ENCODE measurements at places on chromosomes 12 and 14.

DNA sequence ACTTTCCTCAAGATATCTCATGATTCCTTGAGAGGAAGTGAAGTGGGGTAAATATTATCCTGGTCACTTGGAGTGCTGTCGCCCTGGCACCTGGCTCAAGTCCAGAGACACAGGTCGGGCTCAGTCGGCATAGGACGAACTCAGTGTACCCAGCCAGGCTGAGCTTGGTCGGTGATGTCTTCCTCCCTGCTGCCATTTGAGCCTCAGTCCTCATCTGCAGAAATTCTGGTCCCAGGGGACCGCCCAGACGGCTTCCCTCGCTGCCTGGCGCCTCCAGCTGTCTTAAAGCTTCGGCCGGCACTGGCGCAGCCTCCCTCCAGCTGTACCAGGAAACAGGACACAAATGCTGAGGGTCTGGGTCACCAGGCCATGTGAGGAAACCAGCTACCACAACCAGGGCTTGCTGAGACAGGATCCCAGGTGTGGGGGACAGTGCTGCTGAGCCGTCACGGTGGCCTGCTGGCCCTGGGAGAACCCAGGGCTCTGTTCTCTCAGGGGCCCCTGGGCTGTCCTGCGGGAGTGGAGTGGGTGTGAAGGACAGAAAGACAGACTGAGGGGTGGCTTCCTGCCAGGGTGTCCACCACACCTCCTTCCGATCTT, 5.0 kb upstream of the KLC1 start:
- no peak for DNase-seq

DNA sequence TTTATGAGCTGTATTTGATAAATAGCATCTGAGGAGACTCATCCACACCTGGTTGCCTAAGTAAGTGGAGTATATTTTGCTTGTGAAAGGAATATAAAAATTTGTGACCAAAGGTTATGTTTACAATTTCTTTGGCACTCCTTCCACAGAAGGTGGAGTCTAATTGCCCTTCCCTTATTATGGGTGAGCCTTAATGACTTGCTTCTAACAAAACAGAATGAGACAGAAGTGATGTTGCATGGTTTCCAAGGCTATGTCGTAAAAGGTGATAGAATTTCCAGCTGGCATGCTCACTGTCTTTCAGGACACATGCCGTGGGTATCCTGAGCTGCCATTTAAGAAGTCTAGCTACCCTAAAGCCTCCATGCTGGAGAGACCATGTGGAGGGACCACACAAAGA, 116.8 kb upstream of the ABCD2 start:
- DNase-seq = no peak

DNA sequence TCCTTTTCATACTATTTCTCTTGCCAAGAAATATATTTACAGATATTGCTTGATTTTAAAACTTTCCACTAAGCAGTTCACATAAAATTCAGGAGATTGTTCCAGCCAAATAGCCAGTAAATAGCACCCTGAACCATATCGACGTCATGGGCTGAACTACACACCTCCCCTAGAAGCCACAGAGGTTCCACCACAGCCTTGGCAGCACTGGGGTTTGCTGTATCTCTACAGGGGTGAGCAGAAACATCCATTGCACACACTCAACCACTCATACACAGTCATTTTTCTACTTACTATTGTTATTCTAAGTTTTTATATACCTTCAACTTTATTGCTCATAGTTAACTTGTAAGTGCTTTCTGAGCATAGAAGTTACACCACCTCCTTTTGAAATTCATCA, 8.1 kb upstream of the EIF2S3B start:
- DNase-seq = peak; percentile 73

- DNase-seq = no peak
Measured at GRCh38 chr14:58598804-58599525, 38.8 kb upstream of the DACT1 start.

- no peak for DNase-seq
Measured at GRCh38 chr14:73253721-73254120, 16.4 kb downstream of the PAPLN start.

DNA sequence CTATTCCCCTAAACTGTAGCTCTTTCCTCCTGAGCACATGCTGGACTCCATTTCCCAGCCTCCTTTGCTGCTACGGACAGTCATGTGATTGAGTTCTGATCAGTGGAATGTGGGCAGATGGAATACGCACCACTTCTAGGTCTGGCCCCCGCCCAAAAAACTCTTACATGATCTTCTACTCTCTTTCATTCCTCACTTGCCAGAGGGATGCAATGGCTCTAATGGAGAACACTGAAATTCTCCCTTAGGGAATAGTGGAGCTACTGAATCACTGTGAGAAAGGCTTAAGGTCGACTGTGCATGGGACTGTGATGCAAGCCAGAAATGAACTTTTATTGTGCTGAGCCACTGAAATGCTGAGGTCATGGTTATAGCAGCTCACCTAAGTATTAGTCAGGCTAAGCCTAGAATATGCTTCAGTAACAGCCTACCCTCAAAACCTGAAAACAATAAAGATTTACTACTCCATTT, 13.0 kb upstream of the TMED2 start:
- no peak for DNase-seq

GRCh38 chr12:15756822-15757221, 32.4 kb downstream of the EPS8 start:
- no peak for DNase-seq

GRCh38 chr12:41220931-41221330, 32.8 kb downstream of the PDZRN4 start:
- no peak for DNase-seq

- DNase-seq = no peak
Measured at GRCh38 chr12:124738636-124739467, 124.8 kb downstream of the SCARB1 start.

DNA sequence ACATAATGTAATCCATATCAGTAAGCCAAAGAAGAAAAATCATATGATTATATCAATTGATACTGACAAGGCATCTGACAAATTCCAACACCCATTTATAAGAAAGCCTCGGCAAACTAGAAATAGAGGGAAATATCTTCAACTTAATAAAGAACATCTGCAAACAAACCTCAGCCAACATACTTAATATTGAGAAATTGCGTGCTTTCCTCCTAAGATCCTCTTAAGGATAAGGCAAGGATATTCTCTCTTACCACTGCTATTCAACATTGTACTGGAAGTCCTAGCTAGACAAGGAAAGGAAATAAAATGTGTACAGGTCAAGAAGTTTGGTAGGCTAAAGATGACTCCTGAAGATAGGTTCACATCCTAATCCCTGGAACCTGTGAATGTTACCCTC, 115.9 kb downstream of the DERA start:
- DNase-seq = no peak

GRCh38 chr12:132559652-132560363, 50.6 kb downstream of the LRCOL1 start:
- no peak for DNase-seq

DNA sequence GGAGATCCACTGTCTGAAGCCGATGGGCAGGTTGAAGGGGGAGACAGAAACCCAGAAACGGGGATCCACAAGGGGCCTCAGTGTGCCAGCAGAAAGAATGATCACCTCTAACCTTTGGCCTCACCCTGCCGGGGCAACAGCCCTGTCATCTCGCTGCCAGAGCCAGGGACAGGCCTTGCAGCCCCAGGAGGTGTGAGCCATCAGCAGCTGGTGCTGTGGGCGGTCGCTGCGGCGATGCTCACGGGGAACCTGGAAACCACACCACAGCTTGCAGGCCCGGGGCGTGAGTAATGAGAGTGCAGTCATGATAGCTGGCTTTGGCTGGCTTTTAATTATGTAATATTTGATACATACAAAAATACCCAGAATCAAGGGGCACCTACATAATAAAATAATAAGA, 4.7 kb upstream of the TTC7B start:
- peak; percentile 64 for DNase-seq

- DNase-seq = no peak
Measured at GRCh38 chr14:71137536-71138447, 230.5 kb downstream of the PCNX1 start.

- DNase-seq = no peak
Measured at GRCh38 chr14:93245764-93246420, 38.8 kb downstream of the UBR7 start.

DNA sequence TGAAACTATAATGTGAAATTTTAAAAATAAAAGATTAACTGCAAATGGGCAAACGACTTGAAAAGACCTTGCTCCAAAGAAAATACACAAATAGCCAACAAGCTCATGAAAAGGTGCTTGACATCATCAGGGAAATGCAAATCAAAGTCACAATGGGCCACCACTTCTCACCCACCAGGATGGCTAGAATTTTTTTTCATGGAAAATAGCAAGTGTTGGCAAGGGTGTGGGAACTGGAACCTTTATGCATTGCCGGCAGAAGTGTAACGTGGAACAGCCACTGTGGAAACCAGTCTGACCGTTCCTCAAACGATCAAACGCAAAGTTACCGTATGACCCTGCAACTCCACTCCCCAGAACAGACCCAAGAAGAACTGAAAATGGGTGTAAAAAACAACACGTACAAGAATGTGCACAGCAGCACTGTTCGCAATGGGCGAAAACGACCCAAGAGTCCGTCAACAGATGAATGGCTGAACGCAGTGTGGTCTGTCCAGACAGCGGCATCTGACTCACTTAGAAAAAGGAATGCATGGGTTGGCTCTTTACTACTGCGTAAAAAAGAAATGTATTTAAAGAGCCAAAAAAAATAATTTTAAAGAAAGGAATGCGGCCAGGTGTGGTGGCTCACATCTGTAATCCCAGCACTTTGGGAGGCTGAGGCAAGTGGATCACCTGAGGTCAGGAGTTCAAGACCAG, 40.2 kb downstream of the SCARB1 start:
- no peak for DNase-seq

- peak; percentile 96 for DNase-seq
Measured at GRCh38 chr14:75249251-75249957, 29.2 kb upstream of the FOS start.

DNA sequence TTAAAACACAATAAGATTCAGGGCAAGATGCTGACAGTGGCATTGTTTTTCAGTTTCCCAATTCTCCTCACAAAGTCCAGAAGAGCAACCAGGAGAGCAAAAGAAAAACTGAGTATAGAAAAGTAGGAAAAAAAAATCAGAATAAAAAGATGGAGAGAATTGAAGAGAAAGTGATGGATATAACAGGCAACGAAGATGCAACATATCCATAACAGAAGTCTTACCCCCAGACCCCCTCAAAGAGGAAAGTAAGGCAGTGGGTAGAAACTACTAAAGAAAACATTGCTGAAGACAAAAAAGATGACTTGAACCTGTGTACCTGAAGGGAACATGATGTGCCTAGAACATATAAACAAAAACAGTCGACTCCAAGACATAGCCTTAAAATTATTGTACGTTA, 10.6 kb downstream of the TCL1A start:
- no peak for DNase-seq

GRCh38 chr12:94244165-94245133, 96.1 kb downstream of the PLXNC1 start:
- DNase-seq = peak; percentile 28

- no peak for DNase-seq
Measured at GRCh38 chr12:47602325-47602724, 103.5 kb downstream of the RPAP3 start.

- DNase-seq = no peak
Measured at GRCh38 chr12:30473274-30473673, 222.4 kb downstream of the IPO8 start.

DNA sequence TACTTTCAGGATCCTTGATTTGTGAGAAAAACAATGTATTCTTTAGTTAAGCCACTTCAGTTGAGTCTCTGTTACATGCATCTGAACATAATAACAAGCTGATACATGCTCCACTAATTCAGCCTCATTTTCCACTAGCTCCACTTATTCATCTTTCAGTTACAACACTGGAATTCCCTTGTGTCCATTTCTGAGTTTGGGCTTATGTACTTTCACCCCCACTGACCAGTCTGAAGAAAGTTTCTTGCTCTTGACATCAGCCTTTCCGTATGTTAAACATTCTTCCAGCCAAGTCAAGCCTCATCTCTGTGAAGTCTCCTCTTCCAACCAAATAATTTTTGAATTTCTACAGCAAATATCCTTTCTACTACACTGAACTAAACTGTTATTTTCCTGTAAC, 592.5 kb upstream of the NOVA1 start:
- no peak for DNase-seq

DNA sequence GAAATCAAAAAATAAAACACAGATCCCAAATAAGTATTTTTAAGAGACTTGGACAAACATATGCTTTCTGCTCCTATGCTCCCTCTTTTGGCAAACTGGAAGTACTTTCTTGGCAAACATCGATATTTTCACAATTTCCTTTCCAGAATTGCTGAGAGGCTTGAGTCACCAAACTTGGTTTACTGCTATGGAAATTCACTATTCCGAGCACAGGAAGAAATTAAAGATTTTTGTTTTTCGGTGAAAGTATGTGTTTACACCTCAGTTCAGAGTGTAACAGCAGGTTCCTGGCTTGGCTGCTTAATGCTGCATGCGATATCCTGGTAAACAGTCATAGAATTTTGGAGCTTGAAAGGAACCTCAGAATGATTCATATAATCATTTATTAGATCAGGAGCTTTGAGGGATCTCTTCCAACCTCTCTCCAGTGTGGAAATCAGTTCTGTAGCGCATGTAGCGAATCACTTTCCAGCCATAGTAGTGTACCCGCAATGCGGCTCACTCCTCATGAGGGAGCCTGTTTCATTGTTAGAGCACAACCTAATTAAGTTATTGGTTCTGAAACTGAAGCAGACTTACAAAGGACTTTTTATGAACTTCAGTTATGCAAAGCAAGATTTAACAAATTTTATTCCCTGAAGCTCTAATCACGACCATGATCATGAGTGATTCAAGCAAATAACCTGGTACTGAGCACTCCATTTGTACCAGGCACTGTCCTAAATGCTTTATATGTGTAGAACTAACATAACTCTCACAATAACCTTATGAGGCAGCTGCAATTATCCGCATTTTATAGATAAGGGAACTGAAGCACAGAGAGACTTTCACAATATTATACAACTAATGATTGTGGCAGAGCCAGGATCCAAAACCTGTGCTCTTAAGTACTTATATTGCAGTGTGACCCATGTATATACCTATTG, 56.4 kb upstream of the ATP2A2 start:
- no peak for DNase-seq

GRCh38 chr14:63650256-63650952, 8.7 kb upstream of the WDR89 start:
- DNase-seq = peak; percentile 22

GRCh38 chr12:47636908-47637780, 68.7 kb downstream of the RPAP3 start:
- DNase-seq = peak; percentile 51

DNA sequence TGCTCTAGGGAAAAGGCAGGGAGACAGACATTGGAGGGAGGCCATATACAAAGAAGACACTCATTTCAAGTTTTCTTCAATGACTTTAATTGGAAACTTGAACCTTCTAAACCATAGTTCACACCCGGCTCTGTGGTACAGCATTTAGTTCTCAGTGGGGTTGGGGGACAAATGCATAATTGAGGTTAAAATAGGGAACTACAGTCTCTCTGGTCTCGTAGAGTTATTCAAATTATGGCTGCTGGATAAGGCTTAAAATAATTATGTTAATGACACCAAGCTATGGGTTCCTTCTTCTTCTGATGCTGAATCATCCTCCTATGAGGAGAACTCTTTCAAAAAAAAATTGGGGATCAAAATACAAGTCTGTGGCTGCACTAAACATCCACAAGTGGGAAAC, 3.8 kb upstream of the RPAP3 start:
- DNase-seq = no peak

- no peak for DNase-seq
Measured at GRCh38 chr12:32501835-32502333, 102.5 kb downstream of the FGD4 start.

GRCh38 chr12:109815757-109816617, 17.2 kb downstream of the TRPV4 start:
- no peak for DNase-seq

All from CD8-positive, alpha-beta memory T cell (primary cell).